ENCODE measurements at places on chromosomes 6 and 20.

- DNase-seq = peak; percentile 5
These were observed 81.1 kb downstream of the STXBP5 start for GRCh38 chr6:147285087-147285855.

DNA sequence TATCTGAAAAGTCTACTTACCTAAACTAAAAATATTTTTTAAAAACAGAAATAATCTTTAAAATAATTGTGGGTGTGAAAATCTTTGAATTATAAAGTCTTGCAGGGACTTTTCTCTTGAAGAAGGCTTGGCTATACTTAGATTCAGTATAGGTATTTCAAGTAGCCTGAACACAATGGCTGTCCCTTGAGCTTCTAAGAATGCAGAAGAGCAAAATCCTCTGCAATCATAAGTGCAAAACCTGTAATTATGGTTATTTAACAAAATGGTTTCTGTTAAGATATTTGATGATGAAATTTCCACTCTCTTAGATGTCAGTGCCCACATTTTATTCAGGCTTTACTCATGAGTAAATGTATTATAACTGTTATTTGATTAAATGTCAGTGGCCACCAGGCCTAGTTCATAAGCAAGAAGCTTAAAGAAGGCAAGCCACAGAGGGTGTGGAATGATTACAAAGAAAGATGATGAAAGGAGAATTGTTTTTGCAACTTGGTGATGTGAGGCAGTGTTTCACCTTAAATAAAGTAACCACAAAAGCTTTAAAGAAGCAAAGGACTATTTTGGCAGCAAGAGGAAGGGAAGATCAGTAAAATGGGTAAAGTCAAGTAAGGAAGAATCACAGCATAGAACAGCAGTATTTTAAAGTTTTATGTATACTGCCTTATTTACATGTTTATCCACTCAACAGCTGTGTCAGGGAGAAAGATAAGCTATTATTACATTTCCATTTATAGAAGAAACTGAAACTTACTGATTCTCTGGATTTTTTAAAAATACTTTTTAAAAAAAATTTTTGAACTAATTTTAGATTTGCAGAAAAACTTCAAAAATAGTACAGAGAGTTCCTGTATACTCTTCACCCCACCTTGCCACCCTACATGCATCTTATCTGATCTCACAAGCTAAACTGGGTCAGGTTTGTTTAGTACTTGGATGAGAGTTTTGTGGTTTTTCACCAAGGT lies 351.2 kb upstream of the RUNX2 start:
- no peak for DNase-seq

DNA sequence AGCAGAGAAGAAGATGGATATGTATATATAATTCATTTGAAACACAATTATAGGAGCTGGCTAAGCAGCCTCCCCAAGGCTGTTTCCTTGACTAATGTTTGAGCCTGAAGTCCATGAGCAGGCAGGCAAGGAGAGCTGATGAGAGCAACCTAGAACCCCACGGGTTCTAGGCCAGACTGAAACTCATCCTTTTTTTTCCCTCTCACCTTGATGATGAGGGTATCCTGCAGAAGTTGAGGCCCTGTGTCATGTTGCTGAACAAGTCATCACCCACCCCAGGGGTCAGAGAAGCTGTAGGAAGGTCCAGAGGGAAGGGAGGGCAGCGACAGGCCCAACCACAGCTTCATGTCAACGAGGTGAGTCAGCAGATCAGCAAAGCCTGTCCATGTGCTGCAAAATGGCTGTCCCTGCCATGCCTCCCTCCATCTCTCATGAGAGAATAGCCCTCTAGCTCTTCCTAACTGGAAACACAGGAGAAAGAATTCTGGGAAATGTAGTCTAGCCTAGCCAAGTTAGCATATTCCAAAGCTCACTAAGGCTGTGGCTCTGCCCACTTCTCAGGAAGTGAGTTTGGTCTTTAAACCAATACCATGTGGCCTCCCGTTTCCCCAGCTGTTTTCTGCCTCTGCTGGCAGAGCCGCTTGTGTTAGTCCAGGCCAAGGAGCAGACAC lies 91.3 kb upstream of the DTNBP1 start:
- no peak for DNase-seq

- no peak for DNase-seq
These were observed 121.7 kb downstream of the TNFRSF21 start for GRCh38 chr6:47187893-47188587.

DNA sequence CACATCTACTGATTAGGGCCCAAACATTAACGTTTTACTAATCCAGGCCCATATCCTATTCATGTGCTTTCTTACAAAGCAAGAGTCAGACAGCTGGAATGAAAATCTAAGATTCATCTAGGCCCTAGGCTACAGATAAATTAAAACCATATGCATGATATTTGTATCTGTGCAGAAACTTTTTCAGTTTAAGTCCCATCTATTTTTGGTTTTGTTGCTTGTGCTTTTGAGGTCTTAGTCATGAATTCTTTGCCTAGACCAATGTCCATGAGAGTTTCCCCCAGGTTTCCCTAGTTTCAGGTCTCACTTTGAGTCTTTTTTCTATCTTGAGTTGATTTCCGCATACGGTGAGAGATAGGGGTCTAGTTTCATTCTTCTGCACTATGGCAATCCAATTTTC lies 20.2 kb downstream of the ADNP start:
- DNase-seq = no peak

Data from A549 (cell line).